Mesothelial cell of epicardium (in vitro differentiated cells): ENCODE measurements at places on chromosomes 12 and 14.

DNA sequence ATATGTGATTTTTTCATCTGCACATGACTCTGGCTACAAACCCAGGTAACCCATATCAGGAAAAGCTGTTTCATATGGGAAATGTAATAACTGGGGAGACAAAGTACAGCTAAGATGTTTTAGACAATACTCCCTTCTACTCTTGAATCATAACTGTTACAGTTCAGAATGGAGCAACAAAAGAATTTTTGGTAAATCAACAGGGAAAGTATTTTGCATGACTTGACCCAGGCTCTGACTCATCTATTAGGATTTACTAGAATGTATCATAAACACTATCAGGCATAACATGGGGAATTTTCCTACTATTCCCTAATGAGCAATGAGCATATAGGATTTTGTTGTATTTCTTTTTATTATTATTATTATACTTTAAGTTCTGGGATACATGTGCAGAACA is 553.0 kb downstream of the SLC16A7 start:
- H3K36me3 ChIP-seq = no peaks in the 10 kb centered on the region
- no peak overlapping the region for H3K27ac ChIP-seq
- DNase-seq = no peak
- no peak overlapping the region for H3K4me3 ChIP-seq

DNA sequence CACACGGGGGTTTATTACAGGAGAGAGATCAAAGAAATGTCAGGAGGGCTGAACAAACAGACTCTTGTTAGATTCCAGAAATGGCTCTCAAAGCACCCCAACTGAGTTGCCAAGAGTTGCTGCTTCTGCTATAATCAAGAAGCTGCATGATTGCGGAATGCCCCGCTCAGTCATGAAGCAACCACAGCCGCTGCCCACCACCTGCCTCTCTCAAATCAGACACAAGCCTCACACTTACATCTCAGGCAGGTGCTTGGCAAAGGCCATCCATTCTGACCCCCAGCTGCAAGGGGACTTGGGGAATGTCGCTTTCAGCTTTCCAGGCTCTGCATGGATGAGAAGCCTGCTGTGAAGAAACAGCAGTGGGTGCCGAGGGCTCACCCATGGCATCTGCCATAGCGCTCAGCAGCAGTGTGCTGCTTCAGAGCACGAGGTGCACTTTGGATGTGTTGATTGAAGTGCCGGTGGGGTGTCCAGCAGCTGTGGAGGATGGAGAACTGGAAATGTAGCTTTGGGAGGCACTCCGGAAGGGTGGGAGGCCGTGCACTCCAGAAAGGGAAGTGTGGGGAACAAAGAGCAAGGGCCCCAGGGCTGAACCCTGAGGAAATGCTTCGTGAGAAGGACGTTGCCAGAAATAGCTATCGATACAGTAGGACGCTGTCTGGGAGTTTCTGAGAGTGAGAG is 37.7 kb downstream of the LRRC74A start:
- H3K4me3 ChIP-seq = no peak overlapping the region
- H3K36me3 ChIP-seq = no peaks in the 10 kb centered on the region
- H3K4me1 ChIP-seq = peaks cover 5% of the 10 kb centered on the region

GRCh38 chr14:96999654-97000155 is 202.5 kb downstream of the VRK1 start:
- H3K4me1 ChIP-seq = no peaks in the 10 kb centered on the region
- H3K36me3 ChIP-seq = no peaks in the 10 kb centered on the region
- DNase-seq = no peak
- H3K4me3 ChIP-seq = no peak overlapping the region

DNA sequence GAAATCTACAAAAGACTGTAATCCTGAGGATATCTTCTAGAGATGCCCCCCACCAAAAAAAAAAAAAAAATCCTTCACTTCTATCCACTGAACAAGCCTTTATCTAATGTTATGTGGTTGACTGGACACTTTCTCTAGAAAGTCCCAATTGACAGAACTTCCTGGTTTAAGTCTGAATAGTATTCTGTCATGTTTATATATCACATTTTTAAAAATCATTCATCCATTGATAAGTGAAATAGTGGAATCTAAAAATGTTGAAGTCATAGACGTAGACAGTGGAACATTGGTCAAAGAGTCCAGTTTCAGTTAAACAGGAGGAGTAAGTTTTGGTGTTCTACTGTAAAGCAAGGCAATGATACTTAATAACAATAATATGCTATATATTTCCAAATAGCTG is 297.0 kb downstream of the SSPN start:
- peaks cover 5% of the 10 kb centered on the region for H3K4me1 ChIP-seq
- no peak for DNase-seq
- no peaks in the 10 kb centered on the region for H3K27me3 ChIP-seq
- peaks cover 25% of the 10 kb centered on the region for H3K36me3 ChIP-seq
- no peak overlapping the region for H3K27ac ChIP-seq

DNA sequence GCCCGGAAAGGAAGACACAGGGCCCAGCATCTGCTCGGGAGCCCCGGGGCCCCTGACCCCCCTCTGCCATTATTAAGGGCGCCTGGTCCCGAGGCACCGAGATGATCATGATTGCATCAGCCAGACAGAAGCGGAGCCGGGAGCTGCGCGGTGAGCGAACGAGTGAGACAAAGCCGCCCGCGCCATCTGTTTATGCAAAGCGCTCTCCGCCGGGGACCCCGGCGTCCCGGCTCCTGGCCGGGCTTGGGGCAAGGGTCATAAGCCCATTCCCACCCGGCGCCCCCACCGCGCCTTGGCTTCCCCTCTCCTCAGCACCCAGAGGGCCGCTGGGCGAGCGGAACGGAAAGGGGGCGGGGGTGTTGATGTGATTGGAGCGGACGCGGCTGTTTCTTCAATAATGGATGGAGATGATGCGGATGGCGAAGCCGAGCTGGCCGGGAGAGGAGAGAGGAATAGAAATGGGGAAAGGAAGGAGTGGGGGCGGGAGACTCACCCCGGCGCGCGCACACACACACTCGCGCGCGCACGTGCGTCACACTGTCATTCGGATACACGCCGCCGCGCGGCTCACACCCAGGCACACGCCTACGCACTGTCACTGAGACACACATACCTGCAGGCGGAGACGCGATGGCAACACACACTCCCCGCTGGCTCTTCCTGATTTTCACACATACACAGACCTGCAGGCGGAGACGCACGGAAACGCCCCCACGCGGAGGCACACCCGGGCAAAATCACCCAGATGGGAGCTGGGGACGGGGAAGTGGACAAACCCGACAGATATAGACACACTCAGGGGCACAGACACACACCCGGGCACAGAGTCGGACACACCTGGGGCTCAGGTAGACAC is 10.7 kb downstream of the STAC3 start:
- H3K36me3 ChIP-seq = no peaks in the 10 kb centered on the region
- H3K4me1 ChIP-seq = peaks cover 48% of the 10 kb centered on the region
- DNase-seq = no peak
- peak overlapping the region; percentile 78 for H3K4me3 ChIP-seq

DNA sequence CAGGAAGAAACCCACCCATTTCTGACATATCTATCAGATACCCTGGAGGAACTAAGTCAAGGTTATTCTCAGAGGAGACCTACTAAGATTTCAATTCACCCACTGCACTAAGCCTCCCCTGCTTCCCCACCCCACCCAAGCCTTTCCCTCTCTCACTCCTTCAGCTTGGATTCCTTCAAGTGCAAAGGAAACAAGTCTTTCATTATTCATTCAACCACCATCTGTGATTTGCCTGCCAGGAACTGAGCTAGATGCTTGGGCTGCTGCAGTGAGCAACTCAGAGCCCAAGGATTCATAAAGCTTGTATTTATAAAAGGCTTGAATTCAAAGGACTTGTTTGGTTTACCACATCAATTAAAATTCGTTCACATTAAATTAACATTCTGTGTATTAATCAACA is 161.3 kb downstream of the GXYLT1 start:
- H3K27ac ChIP-seq = no peak overlapping the region
- H3K4me1 ChIP-seq = peaks cover 40% of the 10 kb centered on the region
- no peak overlapping the region for H3K4me3 ChIP-seq
- no peaks in the 10 kb centered on the region for H3K27me3 ChIP-seq
- peaks cover 4% of the 10 kb centered on the region for H3K36me3 ChIP-seq
- no peak for DNase-seq

DNA sequence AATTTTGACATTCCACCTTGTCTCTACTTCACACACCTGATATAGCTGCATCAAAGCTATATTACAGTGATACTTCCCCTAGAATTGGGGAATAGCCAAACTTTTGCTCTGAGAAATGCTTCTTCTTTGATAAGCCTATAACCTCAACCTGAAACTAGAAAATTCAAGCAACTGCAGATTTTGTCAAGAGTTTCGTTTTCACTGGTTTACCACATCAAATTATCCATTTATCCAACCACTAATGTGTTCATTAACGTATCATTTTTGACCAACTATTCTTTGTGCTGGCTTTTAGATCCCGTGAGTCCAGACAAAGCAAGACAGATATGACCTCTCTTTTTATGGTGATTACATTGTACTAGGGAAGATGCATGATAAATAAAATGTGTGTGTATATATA is 13.5 kb upstream of the TAS2R46 start:
- DNase-seq = no peak
- H3K4me1 ChIP-seq = peaks cover 3% of the 10 kb centered on the region
- peaks cover 16% of the 10 kb centered on the region for H3K36me3 ChIP-seq

DNA sequence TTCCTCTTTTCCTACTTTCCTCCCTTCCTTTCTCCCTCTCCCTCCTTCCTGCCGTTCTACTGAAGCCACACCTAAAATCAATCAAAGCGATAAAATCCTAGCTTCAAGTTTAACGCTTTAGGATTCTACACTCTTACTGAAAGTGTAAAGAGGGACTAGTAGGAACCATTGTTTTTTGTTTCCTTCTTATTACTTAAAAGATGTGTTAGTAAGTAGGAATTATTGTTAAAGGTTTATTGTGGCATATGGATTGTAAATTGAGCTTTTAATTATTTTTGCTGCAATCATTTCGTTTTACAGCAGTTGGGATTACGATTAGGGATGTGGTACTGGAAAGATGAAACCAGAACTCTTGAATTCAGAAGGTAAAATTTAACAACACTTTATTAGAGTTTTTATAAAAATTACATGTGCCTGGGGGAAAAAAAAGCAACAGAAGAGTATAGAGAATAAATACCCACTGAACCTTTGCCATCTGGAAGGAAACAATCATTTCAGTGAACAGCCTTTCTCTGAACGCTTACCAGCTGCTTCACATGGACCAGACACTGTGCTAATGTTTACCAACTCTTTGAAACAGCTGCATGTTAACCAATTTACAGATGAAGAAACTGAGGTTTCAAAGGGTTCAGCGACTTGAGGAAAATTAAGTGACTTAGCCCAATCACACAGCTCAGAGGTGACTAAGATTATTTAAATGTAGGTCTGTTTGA is 1.0 kb downstream of the PPP1R36 start:
- peaks cover 13% of the 10 kb centered on the region for H3K4me1 ChIP-seq
- H3K27ac ChIP-seq = no peak overlapping the region
- DNase-seq = no peak
- peaks cover 1% of the 10 kb centered on the region for H3K27me3 ChIP-seq

DNA sequence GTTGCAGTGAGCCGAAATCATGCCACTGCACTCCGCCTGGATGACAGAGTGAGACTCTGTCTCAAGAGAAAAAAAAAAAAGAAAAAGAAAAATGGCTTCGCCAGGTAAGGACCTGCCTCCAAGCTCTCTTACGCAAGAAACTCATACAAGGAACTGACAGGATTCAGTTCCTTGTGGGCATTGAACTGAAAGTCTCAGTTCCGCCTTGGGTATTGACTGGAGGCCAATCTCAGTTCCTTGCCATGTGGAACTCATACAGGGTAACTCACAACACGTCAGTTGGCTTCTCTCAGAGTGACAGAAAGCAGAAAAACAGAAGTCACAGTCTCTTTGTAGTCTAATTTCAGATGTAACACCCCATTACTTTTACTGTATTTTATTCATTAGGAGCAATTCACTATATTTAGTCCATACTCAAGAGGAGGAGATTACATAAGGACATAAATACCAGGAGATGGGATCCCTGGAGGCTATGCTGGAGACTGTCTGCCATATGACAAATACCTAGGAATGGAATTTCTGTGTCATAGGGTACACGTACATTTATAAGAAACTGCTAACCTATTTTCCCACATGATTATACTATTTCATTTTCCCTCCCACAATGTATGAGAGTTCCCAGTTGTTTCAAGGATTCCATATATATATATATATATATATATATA is 11.4 kb upstream of the NOPCHAP1 start:
- H3K27me3 ChIP-seq = peaks cover 3% of the 10 kb centered on the region
- no peak overlapping the region for H3K4me3 ChIP-seq
- H3K36me3 ChIP-seq = no peaks in the 10 kb centered on the region
- no peak for DNase-seq
- peaks cover 2% of the 10 kb centered on the region for H3K4me1 ChIP-seq
- no peak overlapping the region for H3K27ac ChIP-seq

- H3K4me3 ChIP-seq = no peak overlapping the region
- H3K27ac ChIP-seq = no peak overlapping the region
- no peaks in the 10 kb centered on the region for H3K4me1 ChIP-seq
- H3K27me3 ChIP-seq = no peaks in the 10 kb centered on the region
Measured at GRCh38 chr14:92241966-92242595, 80.9 kb upstream of the SLC24A4 start.

DNA sequence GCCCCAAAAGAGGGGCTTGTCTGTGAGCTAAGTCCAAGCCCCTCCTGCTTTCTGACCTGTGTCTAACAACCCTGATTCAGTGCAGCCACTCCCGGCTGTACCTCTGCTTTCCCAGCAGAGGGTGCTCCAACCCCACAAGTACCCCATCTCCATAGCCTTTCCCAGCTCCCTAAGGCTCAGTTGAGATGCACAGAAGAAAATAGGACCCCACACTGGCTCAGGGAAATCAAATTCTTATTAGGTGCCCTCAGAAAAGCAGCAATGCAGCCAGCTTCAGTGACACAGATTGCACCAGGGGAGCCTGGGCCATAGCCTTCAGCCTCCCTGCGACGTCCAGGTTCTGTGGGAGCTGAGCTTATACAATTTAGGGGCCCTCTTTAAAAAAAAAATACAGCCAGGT is 49.9 kb downstream of the LRRC74A start:
- no peak overlapping the region for H3K4me3 ChIP-seq
- no peaks in the 10 kb centered on the region for H3K4me1 ChIP-seq
- DNase-seq = peak; percentile 50
- H3K27ac ChIP-seq = no peak overlapping the region
- no peaks in the 10 kb centered on the region for H3K36me3 ChIP-seq

DNA sequence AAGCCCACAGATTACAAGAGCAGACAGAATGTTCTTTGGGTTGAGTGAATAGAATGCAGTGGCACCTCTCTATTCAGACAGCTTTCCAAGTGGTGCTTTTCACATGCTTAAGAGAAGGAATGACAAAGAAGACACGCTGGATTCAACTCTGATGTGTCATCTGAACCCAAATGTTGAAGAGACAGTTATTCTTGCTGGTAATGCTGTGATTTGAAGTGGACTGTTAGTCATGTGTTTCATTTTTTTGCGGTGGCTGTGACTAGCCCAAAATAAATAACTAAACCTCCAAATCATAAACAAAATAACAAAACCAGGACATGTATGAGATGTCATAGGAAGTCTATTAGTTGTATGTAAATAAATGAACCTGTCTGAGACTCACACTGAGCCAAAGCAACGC is 391.8 kb upstream of the PRICKLE1 start:
- peaks cover 58% of the 10 kb centered on the region for H3K4me1 ChIP-seq
- no peak for DNase-seq
- no peaks in the 10 kb centered on the region for H3K36me3 ChIP-seq
- H3K4me3 ChIP-seq = no peak overlapping the region
